ENCODE measurements at places on chromosomes 1 and 21.

GRCh38 chr21:16841975-16842695, 670.7 kb upstream of the CXADR start:
- no peak for DNase-seq

- no peak for DNase-seq
Observed at GRCh38 chr1:244636488-244637259, 16.3 kb upstream of the DESI2 start.

- DNase-seq: no peak
Observed at GRCh38 chr21:36504067-36505058, 24.4 kb upstream of the CLDN14 start.

DNA sequence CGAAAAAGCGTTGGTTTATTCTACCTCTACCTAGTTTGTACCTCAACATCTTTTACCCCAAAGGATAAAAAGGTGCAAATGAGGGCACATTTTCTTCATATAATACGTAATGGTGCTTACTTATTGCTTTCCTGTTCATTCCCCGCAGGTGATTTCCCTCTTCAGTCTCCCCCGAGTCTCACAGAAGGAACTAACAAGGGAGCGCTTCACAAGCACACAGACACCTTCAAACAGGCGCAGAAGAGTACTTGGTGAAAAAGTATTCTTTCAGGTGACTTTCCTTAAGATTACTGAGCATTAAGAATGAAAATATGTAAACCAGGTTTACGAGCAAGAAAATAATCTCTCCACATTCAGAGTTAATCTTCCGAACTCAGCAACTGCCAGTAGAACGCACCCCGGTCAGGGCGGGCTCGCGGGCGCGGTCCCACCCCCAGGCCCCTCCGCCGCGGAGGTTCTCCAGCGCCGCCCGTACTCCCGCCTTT, 511 bp upstream of the RABGAP1L start:
- DNase-seq: no peak

DNA sequence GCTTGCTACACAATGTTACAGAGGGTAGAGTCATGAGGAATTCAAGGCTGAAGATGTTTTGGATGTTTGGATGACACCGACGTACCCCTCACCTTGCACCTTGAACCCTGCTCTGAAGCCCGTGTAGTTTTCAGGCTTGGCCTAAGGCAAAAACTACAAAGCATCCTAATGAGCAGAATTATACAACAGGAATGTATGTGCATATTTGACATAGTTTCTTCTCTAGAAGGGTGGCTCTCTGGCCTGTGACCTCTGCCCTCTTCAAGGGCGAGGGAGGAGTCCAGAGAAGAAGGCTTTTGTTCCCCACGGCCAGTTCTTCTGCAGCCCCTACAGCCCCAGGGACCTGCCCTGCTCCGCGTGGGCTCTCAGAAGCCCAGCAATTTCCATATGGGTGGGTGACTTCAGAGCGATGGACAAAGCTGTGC, 43.3 kb downstream of the L1TD1 start:
- DNase-seq: no peak

GRCh38 chr1:219666242-219666641, 53.3 kb upstream of the ZC3H11B start:
- DNase-seq: no peak

GRCh38 chr1:171817511-171818265, 23.6 kb upstream of the DNM3 start:
- no peak for DNase-seq

- no peak for DNase-seq
Observed at GRCh38 chr21:28142697-28143096, 850.0 kb downstream of the LTN1 start.

DNA sequence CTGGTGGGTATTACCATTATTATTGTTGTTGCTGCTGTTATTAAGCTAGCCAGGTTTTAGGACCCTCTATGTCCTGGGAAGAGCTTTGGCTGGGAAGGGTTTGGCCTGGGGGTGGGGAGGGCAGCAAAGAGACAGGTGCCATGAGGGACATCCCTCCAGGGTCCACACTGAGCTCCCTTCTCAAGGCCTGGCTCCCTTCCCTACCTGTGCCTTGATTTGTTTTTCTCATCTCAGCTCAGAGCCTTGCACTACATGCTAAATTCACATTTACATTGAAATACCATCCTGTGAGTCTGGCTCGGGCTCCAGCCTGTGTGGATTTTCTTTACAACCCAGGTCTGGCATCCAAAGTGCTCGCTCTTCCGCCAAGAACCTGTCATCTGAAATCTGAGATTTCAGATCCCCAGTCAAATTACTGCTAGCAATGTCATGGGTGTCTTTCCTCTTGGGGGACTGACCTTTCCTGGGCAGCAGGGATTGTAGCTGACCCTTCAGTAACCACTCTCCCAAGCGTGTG, 536.3 kb downstream of the PTPRU start:
- DNase-seq: no peak

GRCh38 chr1:151949371-151950193, 40.3 kb upstream of the THEM4 start:
- no peak for DNase-seq

DNA sequence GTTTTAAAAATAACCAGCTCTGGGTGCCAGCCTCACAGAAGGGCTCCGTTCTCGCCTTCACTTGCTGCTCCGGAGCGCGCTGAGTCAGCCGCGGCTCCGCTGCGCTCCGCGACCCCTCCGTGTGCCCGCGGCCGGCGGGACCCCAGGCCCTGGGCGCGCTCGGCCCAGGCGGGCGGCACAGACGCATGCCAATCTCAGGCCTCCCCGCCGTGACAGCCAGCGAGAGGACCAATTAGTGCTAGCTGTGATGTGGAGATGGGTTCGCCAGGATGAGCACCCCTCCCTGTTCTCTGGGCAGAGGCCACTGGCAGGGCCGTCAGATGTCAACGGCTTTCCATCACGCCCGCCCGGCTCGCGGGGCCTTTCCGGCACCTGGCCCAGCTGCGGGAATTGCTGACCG, 293.8 kb downstream of the SPATA17 start:
- no peak for DNase-seq

DNA sequence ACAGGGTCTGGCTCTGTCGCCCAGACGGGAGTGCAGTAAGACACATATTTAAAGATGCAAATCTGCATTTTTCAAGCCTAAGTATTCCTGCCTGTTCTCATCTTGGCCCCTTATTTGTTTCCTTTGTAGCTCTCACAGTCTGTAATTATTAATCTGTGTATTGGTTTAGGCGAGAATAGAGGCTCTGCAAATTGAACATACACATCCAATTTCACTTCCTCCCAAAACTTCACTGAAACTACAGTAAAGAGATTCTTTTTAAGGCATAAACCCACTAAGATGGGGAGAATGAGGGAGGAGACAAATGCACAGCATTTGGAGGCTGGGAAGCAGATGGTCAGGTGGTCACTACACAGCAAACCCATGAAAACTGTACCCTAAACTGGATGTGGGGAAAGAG, 21.0 kb downstream of the HMGN2 start:
- DNase-seq: no peak

GRCh38 chr1:36576551-36577110, 93.9 kb upstream of the CSF3R start:
- no peak for DNase-seq

GRCh38 chr1:43783671-43784205, 76.4 kb downstream of the ST3GAL3 start:
- DNase-seq: no peak

DNA sequence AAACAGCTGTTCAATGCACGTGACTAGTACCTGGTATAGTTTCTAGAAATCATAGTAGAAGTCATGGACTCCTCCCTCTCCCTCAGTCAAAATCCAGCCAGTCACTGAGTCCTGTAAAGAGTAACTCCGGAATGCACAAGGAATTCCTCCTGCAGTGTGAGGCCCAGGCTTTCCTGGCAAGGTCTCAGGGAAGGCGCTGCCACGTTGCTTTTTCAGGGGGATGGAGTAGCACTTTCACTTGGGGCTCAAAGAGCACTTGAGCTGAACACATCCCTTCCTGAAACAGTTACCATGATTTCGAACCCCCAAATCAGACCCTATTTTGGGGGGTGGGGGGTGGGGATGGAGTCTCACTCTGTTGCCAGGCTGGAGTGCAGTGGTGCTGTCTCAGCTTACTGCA, 26.4 kb upstream of the LRRC8D start:
- DNase-seq: no peak

DNA sequence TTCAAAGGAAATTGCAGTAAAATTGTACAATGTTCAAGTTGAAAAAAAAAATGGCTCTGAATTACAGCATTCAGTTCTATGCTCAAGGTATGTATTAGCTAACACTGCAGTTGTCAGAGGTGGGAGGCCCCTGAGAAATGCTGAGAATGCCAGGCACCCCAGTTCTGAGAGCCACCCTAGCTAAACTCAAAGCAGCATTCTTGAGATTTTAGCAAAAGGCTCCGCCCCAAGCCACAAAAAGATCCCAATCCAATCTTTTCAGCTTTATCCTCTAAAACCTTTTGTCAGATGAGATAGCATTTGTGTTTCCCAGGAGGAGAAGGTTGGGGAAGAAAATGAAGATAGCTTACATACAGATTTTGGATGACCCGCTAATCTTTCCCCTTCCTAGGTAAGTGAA, 68.8 kb downstream of the SMYD2 start:
- no peak for DNase-seq

DNA sequence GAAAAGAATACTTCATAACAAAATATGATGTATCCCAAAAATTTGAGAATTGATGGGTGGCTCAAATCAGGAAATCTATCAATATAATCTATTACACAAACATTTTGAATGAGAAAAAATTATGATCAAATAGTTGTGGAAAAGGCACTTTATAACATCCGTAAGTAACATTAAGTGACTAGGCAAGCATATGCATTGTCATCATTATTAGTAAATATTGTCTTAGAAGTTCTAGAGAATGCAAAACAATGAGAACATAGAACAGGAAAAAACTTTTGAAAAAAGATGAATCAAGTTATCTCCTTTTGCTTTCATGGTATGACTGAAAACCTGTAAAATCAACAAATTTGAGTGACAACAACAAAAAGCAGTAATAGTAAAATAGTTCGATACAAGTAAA, 42.9 kb downstream of the VCAM1 start:
- DNase-seq: no peak

DNA sequence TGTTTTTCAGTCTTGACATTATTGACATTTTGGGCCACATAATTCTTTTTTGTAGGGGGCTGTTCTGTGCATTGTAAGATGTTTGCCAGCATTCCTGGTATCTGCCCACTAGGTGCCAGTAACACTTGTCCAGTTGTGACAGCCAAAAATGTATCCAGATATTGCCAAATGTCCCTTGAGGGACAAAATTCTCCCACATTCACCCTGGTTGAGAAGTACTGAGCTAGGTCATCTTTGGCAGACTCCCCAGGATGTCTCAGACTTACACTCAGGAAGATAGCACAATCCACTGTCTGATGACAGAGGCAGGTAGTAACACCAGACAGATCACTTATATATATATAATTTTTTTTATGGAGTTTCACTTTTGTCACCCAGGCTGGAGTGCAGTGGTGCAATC, 5.9 kb downstream of the CD48 start:
- DNase-seq: no peak

DNA sequence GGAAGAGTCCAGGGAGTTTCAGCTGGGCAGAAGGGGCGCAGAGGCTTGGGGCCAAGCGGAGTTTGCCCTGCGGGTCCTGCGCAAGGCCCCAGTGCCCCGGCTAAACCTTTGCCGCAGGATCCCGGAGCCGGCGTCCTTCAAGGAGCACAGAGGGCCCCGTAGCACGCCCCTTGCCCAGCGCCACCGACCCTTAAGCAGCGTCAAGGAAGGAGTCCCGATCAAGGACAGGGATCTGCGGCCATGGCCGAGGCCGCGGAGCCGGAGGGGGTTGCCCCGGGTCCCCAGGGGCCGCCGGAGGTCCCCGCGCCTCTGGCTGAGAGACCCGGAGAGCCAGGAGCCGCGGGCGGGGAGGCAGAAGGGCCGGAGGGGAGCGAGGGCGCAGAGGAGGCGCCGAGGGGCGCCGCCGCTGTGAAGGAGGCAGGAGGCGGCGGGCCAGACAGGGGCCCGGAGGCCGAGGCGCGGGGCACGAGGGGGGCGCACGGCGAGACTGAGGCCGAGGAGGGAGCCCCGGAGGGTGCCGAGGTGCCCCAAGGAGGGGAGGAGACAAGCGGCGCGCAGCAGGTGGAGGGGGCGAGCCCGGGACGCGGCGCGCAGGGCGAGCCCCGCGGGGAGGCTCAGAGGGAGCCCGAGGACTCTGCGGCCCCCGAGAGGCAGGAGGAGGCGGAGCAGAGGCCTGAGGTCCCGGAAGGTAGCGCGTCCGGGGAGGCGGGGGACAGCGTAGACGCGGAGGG, 520 bp downstream of the CLIC6 start:
- DNase-seq: no peak

DNA sequence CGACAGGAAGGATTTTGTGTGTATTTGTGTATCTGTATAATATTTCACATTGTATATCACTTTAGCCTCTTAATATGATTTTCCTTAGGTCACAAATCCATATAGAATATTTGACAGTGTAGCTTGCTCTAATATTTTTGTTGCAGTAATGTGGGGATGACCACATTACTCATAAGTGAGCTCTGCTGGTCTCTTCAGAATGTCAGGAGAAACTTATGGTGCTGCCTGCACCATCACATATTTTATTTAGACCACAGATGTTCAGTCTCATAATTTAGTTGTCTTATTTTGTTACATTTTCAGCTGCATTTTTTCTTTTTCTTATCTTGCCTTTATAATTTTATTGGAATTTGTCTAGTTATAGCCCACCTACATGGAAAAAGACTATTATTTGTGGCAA, 205.3 kb downstream of the PBX1 start:
- no peak for DNase-seq

- DNase-seq: no peak
Observed at GRCh38 chr1:22821027-22821426, 110.4 kb downstream of the EPHB2 start.

DNA sequence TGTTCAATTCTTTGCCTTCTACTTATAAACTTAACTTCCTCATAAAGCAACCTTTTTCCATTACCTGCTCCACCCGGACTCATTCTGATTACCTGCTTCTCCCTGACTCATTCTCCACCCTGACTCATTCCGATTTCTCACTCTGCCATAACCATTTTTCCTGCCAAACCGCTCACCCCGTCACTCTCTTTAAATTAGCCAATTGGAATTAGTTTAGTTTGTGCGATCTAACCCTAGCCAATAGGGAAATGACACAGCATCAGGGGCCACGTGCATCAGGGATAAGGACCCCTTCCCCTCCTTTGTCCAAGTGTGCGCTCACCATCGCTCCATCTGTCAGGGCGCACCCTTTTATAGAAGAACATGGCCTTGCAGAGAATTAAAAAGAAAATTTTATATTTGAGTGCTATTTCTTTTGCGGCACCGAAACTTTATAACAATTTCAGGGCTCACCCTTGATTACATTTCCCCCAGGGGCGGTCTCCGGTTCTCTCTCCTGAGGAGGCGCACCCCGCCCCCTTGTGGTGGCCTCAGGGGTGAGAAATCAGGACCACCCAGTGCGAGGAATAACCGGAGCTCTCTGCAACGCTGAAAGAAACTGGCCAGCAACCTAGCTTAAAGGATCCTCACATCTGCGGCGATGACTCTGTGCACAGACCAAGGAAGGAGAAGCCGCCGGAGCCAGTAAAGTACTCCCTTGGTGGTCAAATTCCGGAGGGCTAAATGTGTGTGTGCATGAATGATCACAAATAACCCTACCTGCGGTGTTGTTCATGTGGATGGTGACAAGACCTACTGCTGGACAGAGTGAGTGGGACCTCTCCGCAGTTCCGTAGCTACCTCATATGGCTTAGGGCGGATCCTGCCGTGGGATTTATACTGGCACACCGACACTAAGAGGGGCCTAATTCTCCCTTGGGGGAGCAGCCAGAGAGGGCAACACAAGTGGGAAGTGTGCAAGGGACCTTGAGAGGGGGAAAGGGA, 30.3 kb upstream of the CBR3 start:
- DNase-seq: peak; percentile 46

- no peak for DNase-seq
Observed at GRCh38 chr1:45177452-45177851, 29.0 kb downstream of the ZSWIM5 start.
